Hematopoietic multipotent progenitor cell (in vitro differentiated cells): ENCODE measurements at places on chromosomes 12 and 14. TPM values are rescaled to one million over a fixed set of nuclear protein-coding genes. Genes with fewer than 3 reads are reported as not detected.

- DNase-seq = no peak
Observed at GRCh38 chr12:56299308-56299852, 750 bp downstream of the CS start.

GRCh38 chr12:48768147-48768546 is 20.7 kb downstream of the ADCY6 start:
- no peak for DNase-seq

DNA sequence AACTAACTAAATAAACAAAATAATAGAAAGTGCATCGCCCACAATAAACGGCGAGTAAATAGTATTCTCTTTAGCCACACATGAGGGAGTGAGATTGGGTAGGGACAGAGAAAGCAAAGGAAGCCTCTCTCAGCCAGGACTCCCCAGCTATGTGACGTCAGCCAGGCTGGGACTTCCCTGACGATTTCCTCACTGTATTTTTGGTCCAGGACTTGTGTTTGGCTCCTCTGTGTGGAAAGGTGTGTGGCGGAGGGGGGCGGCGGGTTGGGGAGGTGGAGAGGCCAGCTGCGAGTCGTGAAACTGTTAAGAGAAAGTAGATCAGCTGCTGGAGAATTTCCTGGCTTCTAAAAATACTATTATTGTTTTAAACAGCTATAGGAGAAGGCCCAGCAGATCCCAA is 1124.6 kb downstream of the AACS start:
- no peak for DNase-seq

DNA sequence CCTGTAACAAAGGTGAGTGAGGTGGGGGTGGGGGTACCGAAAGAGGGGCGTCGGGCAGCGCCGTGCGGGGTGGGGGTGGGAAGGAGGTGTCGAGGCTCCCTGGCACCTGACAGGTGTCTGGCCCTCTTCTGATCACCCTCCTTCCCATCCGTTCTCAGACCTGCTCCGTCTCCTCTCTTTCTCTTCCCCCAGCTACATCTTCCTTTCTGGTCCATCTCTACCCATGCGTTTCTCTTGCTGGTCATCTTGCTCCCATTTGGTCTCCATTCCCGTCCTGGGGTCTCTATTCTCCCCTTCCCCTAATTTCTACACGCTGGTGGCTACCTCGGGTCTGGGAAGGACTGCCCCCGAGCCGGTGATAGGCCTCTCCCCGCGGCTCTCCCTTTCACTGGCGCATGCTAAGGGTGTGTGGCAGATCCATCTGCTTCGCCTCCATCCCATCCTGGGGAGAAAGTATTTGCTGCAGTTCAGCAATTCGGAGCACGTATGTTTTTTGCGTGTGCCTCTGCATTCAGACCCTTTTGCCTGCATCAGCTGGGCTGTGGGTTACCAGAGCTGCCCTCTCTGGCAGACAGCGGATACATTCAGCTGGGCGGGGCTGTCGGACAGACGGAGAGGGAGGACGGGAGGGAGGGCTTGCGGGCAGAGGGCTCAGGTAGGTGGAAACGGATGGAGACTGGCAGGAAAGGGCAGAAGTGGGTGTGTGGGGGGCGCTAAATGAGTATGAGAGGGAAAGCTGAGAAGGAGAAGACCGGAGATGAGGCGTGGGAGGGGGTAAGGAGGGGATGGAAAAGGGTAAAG is 730 bp downstream of the CLSTN3 start:
- DNase-seq = peak; percentile 48

DNA sequence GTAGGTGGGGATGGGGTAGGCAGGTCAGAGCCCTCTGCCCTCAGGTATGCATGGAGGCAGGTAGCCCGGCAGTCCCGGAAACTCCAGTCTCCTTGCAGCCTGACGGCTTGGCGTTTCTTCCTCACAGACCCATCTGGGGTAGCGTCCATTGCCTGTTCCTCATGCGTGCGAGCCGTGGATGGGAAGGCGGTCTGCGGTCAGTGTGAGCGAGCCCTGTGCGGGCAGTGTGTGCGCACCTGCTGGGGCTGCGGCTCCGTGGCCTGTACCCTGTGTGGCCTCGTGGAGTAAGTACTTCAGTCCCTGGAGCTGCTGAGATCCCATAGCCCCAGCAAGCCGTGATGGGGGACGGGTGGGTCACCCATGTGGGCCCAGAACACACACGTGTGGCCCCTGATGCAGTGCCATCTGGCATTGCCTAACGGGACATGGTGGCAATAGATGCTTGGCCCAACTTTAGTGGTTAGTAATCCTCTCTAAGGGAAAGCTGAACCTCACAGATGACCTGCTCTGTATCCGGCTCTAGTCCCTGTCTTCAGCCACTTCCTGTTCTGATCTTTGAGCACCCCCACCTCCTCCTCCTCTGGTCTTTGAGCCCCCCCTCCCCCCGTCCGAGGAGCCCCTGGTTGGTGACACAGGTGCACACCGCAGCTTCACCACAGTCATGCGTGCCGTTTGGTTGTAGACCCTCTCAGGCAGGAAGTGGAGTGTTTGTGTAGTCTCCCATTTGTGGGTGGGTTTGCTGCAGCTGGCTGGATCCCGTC is 3.7 kb downstream of the SIVA1 start:
- no peak for DNase-seq

The VRTN gene
- under 0.01 TPM for total RNA-seq
